ENCODE measurements at places on chromosomes 2 and 18.
A peak's percentile ranks its signal among the peaks of the same experiment; 100 is the strongest.

DNA sequence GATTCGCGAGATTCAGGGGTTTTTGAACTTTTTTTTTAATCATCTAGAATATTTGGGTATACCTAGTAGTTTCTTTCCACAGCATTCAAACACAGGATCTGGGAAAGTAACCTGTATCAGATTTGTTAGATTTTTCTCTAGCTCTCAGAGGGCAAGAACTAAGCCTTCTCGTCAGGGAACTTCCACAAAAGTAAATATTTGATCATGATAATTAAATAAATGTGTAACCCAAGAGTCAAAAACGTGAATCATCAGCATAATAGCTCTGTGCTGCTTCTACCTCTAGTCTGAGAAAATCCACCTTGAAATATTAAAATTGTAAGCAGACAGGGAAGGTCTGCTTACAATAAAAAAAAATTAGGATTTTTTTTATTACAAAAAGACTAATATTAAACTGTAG lies 225.7 kb upstream of the SPOPL start:
- no peak for DNase-seq

GRCh38 chr18:43367895-43368294 lies 90.6 kb upstream of the SYT4 start:
- no peak for DNase-seq

- no peak for DNase-seq
Measured at GRCh38 chr2:233056961-233057605, 3.1 kb upstream of the INPP5D start.

DNA sequence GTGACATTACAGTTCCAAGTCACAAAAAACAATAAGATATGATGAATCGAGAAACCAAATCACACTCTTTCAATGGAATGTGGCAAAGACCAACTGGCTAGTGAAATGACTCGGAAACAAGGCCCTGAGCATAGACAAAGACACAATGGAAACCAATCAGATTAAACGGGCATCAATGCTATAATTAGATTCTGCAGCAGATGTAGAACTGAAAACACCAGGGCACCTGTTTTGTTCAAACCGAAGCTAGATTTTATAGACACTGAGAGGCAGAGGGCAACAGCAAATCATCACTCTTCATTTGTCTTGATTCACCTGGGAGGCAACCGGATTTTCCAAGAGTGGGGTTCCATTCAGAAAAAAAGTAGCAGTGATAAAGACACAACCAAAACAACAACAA lies 92.8 kb upstream of the BARD1 start:
- DNase-seq, result no peak

DNA sequence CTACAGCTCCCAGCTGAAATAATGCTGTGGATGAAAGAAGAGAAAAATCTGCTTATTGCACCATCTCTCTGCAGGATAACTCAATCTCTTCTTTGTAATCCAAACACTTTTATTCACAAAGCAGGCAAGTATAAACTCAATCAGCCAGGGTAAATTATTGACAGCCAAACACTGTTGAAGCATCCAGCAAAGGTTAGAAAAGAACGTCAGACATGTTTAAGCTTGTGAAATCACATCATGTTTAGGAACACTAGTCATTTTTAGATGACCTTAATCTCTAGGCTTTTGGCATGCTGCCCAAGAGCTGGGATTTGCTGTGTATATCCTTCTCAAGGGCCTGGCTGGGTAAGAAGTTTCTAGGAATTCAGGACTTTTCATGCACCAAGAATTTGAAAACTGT lies 1148.1 kb upstream of the FANCL start:
- no peak for DNase-seq

GRCh38 chr2:1544478-1545069 lies 131.3 kb downstream of the TPO start:
- no peak for DNase-seq

GRCh38 chr2:240293557-240294461 lies 141.7 kb upstream of the GPC1 start:
- DNase-seq, result no peak

DNA sequence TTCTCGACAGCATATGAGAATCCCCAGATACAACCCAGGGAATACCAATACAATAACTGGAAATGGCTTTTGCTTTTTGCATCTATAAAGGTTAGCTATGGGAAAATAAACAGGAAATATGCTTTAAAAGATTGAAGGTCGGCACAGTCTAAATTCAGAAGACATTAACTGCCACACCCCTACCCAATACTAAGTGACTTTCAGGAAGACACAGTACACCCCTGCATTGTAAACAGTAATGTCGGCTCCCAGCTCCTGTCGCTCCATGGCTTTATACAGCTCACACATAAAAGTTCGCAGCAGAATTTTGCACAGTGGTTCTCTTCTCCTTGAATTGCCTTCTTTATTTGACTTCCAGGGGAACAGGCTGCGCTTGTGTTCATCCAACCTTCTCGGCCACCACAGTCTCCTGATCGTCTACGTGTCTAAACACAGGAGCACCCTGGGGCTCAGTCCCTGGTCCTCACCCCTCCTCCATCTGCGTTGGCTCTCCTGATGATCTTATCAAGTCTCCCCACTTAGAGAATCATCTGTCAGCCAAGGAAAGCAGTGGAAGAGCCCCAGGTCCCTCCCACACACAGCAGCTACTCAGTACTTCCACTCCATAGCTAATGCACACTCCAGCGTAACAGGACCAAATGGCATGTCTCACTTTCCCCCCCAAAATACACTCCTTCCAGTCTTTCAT lies 22.7 kb downstream of the CYB5A start:
- no peak for DNase-seq

- peak; percentile 68 for DNase-seq
Measured at GRCh38 chr2:216081487-216082116, at the start of the genes PECR and TMEM169. PECR (minus strand) TSS chr2:216081809; CDS start chr2:216081741, 68 bp downstream. TMEM169 (plus strand) TSS chr2:216081919; CDS start chr2:216095964, 14,045 bp downstream.

DNA sequence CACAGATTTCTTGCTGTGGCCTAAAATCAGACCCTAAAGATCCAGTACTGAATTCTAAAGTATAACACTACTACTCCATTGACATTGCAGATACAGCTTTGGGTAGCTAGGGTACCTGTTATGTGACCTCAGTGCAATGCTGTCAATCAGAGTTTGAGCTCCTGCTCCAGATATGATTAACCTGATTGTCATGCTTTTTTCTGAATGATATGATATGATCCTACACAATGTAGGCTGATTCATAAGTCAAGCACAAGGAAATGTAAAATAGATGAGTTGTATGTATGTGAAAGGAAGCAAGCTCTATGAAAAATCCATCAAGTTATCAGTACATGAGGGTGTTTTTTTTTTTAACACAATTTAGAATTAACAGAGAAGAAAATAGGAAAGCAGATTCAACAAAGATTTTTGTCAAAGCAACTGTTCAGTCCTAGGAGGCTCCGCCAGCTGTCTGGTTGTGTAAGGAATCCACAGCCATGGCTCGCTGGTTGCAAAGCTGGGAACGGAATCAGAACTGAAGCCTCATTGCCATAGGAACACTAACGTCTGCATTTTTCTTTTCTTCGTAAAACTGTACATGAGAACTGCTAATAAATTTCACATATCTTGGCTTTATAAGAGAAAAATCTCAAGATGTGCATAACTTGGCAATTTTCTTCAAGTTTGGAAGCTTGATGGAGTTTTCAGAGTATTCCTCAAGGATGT lies 52.9 kb downstream of the NR4A2 start:
- DNase-seq, result no peak

- no peak for DNase-seq
Measured at GRCh38 chr2:227534714-227535113, 62.8 kb downstream of the AGFG1 start.

DNA sequence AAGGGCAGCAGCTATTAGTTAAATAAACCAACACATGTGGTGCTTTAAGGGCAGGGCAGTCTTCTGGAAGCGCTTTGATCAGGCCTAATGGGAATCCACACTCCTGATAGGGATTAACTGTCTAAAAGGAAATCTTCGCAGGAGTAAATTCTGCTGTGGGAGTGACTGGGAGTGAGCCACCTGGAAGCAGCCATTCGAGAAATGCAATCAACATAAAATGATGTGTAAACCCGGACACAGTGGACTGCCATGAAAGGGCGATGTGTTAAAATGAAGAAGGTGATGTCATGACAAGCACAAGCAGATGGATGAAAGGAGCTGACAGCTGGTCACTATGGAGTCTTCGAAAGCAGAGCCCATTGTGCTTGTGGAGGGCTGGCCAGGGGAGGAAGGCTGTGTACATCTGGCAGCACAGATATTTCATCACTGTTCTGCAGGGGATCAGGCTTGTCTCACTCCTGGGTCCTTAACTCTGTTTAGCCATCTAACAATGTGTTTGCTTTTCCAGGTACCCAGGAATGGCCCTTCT lies 24.8 kb upstream of the GALNT14 start:
- DNase-seq, result no peak

DNA sequence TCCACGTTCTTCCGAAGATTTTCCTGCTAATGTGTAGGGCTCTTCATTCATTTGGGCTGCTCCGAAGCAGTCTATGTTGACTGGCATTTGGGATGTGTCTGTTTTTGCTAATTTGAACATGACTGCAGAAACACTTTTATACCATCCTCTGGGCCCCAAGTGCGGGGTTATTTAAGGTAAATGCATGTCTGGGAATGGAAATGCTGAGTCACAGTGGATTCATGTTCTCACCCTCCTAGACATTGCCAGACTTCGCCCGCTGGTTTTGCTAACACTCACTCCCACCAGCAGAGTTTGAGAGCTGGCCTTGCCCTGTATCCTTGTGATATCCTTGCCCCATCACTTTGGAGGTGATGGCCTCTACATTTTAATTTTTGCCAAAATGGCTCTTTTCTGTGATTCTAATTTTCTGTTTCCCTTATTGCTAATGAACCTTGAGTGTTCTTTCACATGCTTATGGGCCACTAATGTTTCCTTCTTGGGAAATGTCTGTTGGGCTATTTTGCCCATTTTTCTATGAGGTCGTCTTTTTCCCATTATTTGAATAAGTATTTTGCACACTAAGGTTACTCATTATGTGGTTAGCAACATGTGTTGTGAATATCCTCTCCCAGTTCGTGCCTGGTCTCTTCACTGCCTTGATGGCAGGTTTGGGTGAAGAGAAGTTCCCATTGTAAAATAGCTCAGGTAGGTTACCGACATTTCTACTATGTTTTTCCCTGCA lies 204.1 kb downstream of the GLI2 start:
- DNase-seq, result no peak

DNA sequence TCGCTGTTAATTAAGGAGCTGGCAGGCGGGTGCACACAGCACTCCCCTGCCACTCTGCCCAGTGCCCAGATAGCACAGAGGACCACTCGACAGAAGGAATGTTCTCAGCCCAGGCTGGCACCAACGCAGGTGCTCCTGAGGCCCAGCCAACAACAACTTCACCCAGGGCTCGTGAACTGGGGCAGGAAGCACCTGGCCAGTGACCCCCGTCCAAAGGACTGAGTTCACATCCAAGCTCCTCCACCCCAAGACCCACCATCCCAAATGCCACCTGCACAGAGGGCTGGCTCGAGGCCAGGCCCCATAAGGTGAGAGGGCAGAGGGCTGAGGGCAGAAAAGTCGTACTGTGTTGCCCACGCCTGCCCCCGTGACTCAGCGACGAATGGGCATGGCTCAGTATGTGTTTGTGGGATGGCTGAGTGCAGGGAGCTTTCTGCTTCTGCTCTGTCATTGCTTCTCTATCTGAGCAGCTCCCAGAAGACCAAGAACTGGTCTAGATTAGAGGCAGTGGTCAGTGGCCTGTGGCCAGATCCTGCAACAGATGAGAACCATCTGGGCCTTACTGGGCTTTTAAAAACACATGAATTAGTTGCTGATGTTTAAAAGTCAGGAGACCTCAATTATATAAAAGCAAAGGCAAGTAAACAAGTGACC lies 68.4 kb downstream of the POLR1A start:
- DNase-seq, result no peak

- no peak for DNase-seq
Measured at GRCh38 chr2:96885432-96886347, 15.8 kb upstream of the SEMA4C start.

GRCh38 chr18:8279781-8280330 lies 329.4 kb upstream of the RAB12 start:
- no peak for DNase-seq

- no peak for DNase-seq
Measured at GRCh38 chr18:13889671-13890070, 25.7 kb downstream of the MC2R start.

GRCh38 chr2:204086167-204086566 lies 149.6 kb downstream of the ICOS start:
- DNase-seq, result no peak

DNA sequence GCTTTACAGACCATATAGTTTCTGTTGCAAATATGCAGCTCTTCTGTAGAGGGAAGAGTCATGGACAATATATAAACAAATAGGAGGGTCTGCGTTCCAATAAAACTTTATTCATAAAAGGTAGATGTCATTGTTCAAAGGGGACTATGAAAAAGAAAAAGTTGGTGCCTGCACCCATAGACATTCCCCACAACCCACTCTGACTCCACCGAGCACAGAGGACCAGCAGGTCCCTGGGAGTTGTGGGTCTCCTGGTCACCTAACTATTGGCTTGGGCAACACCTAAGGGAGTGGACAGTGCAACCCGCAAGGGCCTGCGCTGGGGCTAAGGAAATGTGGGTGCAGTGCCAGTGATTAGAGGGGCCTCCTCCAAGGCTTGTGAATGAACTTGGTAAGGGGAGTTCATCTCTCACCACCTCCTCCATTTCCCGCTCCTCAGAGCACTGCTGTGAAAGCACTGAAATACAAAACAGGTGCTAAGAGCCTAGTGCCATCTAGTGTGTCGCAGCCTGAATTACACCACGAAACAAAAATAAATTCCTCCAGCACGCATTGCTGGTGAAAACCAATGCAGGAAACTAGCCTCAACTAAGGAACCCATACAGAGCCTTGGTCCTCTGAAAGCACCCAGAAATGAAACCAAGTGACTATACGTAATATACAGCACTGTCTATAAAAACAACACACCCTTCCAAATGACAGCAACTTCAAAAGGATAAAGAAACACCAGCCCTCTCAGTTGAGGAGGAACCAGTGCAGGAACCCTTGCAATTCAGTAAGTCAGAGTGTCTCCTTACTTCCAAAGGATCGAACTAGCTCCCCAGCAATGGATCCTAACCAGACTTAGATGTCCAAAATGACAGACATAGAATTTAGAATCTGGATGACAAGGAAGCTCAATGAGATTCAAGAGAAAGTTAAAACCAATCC lies 166.6 kb downstream of the RNF144A start:
- DNase-seq, result no peak

DNA sequence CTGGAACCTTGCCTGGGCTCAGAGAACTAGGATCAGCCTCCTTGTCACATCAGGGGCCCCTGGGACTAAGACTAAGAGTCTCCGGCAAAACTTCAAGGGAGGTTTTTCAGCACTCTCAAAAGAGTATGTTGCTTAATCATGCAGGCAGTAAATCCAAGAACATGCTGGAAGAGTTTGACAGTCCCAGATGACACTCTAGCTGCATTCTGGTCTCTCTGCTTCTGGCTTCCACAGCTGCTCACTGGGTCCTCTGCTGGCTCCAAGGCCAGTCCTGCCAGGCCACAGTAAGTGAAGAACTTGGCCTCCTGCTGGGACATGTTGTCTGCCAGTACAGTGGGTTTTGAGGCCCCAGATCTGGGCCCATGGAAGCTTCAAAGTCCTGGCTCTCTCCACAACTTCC lies 45.2 kb upstream of the IL1RL1 start:
- no peak for DNase-seq

- DNase-seq, result no peak
Measured at GRCh38 chr2:37154785-37155184, 2.0 kb downstream of the EIF2AK2 start.

- DNase-seq, result no peak
Measured at GRCh38 chr2:105413206-105413605, 14.4 kb upstream of the FHL2 start.

Data from neural crest cell (in vitro differentiated cells).